ENCODE measurements at places on chromosomes 3 and 15.
A peak's percentile ranks its signal among the peaks of the same experiment; 100 is the strongest.

GRCh38 chr3:42014921-42015533 lies 53.1 kb upstream of the ULK4 start:
- DNase-seq: peak; percentile 53

DNA sequence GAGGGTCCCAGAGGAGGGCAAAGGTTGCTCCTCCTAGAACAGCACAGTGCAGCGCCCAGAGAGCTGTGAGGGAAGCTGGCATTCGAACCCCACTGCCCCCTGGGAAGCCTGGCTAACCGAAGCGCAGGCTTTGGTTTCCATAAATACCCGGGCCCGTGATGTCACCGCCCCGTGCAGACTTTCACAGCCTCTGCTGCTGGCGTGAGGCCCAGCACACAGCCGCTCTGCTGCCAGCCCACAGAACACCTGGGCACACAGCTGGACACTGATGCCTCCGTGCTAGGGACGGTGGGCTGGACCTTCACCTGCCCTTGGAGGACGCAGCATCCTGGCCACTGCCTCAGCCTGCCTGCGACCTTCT lies 1.0 kb downstream of the IQSEC1 start:
- no peak for DNase-seq

GRCh38 chr3:64619216-64619615 lies 68.6 kb downstream of the ADAMTS9 start:
- DNase-seq: no peak

DNA sequence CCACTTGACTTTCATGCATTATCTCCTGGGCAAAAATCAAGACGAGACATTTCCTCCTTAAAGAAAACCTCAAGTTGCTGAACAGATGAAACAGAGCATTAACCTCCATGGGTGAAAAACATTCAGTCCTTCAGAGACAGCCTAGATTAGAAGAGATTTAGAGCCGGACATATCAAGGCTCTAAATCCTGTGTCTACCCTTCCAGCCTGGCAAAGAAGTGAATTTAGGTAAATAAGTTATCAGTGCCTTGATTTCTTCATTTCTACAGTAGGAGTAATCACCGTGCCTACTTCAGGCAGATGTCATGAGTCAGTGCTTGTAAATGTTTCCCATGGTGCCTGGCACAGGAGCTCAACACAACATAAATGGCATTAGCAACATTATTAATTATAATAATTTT lies 159.3 kb upstream of the PRICKLE2 start:
- no peak for DNase-seq

- DNase-seq: peak; percentile 73
Observed at GRCh38 chr3:122857019-122857418, 62.1 kb downstream of the SLC49A4 start.

DNA sequence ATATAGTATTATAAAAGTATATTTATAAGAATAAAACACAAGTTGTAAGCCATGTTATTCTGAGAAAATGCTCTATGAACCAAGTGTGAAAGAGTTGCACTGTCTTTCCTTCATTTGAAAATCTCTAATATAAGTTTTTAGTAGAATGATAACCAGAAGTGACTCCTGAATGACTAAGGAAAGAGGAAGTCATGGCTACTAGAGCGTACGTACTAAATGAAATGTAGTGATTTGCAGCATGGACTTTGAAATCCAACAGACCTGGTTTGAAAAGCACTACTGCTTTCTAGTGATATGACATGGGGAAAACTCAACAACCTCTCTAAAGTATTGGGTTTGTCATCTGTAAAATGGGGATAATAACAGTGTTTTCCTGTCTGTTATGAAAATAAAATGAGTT lies 10.3 kb upstream of the DNAJC13 start:
- peak; percentile 65 for DNase-seq

GRCh38 chr3:19948226-19948591 lies 1.3 kb downstream of the RAB5A start:
- no peak for DNase-seq

GRCh38 chr3:17605032-17605431 lies 137.4 kb downstream of the TBC1D5 start:
- no peak for DNase-seq

- no peak for DNase-seq
Observed at GRCh38 chr15:70198441-70199123, 100.9 kb upstream of the TLE3 start.

- no peak for DNase-seq
Observed at GRCh38 chr3:154023148-154023547, 98.0 kb upstream of the ARHGEF26 start.

DNA sequence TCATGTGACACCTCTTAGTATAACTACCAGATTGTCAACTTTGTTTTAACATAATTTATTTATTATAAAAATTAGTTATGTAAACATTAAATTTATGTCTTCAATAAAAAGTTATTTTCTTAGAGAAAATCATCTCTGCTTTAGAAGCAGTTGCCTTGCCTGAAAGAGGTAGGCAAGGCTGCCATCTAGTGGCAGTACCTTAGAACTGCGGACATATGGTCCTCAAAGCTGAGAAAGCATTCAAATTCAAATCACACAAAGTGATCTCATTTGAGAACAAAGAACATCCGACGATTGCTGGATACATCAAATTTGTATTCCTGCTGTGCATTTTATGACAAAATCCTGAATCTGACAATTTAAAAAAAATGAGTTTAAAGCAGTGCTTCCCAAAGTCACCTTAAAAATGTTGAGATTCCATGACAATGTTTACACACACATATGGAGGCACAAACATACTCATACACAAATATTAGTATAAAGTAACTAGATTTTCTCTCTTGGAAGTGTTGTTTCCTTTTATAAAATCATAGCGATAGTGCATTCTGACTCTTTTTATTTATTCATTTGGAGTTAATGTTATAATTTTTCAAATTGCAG lies 617.4 kb downstream of the CADM2 start:
- DNase-seq: peak; percentile 42

- peak; percentile 15 for DNase-seq
Observed at GRCh38 chr3:113084777-113085176, 94.0 kb downstream of the GTPBP8 start.

DNA sequence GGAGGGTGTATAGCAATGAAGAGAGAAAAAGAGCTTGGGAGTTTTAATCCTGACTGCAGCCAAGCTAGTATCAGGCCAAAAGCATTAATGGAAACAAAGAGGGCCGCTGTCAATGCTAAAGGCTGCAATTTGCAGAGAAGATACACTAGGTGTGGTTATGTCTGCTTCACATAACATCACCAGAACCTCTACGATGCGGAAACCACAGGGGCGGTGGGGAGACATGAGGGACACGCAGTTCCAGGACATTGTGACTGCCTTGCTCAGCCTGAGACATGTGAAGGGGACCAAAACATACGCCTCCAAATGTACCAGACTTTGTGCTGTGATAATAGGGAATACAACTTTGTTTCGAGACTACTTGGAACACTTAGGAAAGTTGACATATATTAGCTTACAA lies 88.4 kb downstream of the APBA2 start:
- DNase-seq: no peak

GRCh38 chr3:182803596-182803995 lies 10.3 kb downstream of the ATP11B start:
- no peak for DNase-seq

DNA sequence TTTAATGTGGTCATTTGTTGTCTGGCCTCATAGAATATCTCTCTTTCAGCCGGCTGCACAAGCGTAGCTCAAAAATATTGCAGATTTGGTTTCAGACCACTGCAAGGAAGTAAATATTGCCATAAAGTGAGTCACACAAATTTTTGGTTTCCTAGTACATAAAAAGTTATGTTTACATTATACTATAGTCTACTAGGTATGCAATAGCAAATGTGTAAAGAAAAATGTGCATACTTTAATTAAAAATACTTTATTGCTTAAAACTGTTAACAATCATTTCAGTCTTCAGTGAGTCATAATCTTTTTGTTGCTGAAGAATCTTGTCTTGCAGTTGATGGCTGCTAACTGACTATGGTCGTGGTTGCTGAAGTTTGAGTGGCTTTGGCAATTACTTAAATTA lies 425.1 kb upstream of the ROBO1 start:
- no peak for DNase-seq

DNA sequence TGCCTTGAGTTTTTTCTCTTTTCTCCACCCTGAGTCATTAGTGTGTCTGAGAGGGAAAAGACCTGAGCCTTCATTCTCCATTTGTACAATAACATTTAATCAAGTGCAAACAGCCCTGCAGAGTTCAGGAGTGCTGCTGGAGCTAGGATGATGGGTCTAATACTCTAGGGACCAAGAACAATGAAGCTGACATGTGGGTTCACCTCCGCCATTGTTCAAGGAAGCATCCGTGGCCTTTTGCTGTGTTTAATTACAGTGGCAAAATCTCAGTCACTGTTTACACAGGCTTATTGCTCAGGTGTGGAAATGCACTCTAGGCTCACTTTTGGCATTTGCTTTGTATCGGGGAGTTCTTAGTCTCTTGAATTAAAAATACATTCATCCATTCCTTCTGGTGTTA lies 259.6 kb downstream of the LRTM1 start:
- no peak for DNase-seq

DNA sequence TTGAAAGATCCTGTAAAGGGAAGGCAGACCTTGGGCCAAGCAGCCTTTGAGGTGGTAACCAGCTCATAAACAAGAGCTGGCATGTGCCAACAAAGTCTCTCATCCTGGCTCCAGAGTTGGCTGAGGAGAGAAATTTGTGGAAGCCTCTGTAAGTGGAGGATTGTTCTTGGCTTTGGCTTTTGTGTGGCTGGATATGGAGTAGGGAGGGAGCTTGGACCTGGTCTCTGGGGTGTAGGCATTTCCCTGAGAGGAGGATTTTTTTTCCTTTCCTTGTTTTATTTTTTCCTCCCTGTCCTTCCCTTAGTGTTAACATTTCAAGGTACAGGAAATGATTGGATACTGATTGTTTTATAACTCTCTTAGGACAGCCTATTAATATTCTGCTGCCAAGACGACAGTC lies 60.8 kb downstream of the ZNF609 start:
- no peak for DNase-seq

DNA sequence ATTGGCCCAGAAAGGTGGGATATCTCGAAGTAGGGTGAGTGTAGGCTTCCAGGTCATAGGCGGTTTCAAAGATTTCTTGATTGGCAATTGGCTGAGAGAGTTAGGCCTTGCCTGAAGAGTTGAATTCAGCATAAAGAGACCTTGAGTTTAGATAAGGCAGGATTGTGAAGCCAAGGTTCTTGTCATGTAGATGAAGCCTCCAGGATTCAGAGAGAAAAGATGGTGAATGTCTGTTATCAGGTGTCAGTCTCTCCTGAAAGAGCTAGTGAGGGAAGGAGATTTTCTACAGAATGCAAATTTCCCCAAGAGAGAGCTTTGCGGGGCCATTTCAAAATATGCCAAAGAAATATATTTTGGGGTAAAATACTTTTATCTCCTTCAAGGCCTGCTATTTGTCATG lies 217.0 kb upstream of the TLE3 start:
- DNase-seq: no peak

- DNase-seq: no peak
Observed at GRCh38 chr3:44125246-44125645, 116.4 kb upstream of the TOPAZ1 start.

- DNase-seq: peak; percentile 2
Observed at GRCh38 chr15:36814708-36815107, 235.3 kb downstream of the CDIN1 start.

DNA sequence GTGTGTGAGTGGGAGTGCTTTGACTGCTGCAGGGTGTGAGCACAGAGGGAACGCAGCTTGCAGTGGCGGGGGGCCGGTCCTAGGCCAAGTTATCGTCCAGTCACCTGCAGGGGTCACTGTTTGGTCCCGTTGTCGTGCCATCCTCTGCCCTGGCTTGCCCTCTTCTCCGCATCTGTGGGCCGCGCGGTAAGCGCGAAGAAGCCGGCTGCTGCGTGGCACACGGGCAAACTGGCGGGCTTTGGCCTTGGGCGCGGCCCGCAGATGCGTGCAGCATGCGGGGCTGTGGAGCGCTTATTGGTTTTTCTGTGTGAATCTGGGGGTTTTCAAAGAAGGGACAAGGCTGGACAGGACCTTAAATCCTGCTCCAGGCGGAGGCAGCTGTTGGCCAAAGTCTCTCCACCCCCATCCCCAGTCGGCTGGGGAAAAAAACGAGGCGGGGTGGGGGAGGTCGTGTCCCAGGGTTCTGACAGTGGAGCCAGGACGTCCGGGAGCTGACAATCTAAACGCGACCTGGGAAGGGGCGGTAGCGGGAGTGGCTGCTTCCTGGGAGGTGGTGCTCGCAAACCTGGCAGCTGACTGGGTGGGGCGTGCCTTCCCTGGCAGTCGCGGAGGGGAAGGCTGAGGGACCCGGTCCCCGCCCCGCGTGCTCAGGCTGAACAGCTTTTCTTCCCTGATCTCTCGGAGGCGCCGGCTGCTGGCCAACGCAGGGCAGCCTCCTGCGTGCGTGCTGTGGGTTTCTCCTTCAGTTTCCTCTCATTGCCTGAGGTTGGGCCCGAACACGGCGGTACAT lies 39.7 kb upstream of the VEPH1 start:
- peak; percentile 9 for DNase-seq

GRCh38 chr3:61177450-61177849 lies 73.8 kb downstream of the FHIT start:
- DNase-seq: no peak

- no peak for DNase-seq
Observed at GRCh38 chr15:42594095-42594494, 18.7 kb downstream of the STARD9 start.

All from suppressor macrophage treated with lipopolysaccharide for 4 hours (primary cell).